Motor neuron (in vitro differentiated cells): ENCODE measurements at places on chromosomes 16 and 17. TPM values are rescaled to one million over a fixed set of nuclear protein-coding genes. Genes with fewer than 3 reads are reported as not detected.

Gene KCNJ16
- total RNA-seq = 5.1 and 6.4 TPM in 2 replicates

Gene HOXB8
- total RNA-seq = 0.27 and 0.81 TPM in 2 replicates

Gene RNF112
- 2.9 and 3.1 TPM in 2 replicates for total RNA-seq

Gene HSD17B2
- total RNA-seq = 0.25 and 0.41 TPM in 2 replicates

Gene CRYBA1
- not detected in 2 replicates for total RNA-seq

Gene CD7
- 2.0 and 4.9 TPM in 2 replicates for total RNA-seq
